ENCODE measurements at places on chromosomes 16 and 17.
A peak's percentile ranks its signal among the peaks of the same experiment; 100 is the strongest.

GRCh38 chr16:52389045-52389444, 157.9 kb downstream of the TOX3 start:
- DNase-seq, result no peak

DNA sequence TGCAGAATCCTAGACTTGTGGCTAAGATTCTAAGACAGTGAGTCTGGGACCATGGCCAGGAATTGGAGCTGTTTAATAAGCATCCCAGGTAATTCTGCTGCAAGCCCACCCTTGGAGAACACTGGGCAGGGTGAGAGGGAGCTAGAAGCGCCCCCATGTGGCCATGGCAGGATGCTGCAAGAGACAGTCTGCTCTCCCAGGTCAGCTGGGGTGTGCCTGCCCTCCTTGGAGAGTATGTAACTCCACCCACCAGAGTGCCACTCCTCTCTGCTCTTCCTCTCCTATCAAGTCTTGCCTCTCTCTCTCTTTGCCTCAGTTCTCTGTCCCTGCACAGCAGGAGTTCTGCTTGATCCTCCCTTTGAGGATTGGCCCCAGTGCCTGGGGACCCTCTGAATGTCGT, 14.9 kb downstream of the RCVRN start:
- peak; percentile 60 for DNase-seq

DNA sequence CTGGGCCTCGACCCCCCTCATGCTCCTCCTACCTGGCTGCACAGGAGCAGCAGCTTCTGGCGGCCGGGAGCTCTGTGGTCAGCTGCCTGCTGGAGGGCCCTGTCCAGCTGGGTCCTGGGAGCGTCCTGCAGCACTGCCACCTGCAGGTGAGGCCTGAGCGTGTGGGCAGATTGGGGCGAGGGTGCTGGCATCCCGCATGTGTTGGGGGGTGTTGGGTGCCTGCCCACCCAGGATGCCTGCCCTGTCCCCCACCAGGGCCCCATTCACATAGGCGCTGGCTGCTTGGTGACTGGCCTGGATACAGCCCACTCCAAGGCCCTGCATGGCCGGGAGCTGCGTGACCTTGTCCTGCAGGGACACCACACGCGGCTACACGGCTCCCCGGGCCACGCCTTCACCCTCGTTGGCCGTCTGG, 16.5 kb downstream of the FCSK start:
- no peak for DNase-seq

DNA sequence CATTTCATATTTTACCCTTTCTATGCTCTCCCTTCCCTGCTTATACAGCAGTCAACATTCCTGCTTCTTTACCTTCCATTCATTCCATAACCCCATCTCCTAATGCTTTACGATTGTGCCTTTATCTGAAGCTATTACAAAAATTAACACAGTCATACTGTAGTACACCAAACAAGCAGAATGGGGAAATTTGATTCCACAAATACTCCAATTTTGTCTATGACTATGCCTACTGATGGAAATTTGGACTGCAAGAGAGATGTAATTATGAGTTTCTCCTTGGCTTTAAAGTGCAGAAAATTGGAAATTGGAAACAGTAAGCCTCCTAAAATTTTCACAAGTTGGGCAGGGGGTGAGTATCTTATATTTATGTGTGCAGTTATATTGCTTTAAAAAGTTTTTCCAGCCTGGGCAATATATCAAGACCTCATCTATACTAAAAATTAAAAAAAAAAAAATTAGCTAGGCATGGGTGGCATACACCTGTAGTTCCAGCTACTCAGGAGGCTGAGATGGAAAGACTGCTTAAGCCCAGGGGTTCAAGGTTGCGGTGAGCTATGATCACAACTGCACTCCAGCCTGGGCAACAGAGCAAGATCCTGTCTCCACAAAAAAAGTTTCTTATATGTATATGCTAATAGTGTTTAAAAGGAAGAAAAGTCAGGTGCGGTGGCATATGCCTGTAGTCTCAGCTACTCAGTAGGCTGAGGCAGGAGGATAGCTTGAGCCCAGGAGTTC, 3.0 kb downstream of the APPBP2 start:
- no peak for DNase-seq

GRCh38 chr17:45171338-45172231, 9.9 kb downstream of the HEXIM2 start:
- peak; percentile 62 for DNase-seq

DNA sequence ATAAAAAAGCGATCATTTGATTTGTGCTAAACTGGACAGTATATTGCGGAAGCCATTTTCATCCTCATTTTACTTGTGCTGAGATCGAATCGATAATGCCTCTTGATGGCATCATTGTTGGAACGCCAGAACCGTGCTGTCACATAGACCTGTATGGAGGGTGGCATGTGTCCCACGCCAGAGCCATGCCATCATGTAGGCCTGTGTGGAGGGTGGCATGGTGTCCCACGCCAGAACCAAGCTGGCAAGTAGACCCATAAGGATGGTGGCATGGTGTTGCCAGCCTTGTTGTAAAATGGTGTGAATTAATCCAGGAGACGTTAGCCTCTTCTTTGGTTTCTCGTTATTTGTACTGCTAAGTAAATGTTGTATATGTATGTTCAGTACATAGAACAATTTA, 222.7 kb upstream of the CHMP6 start:
- DNase-seq, result no peak

- no peak for DNase-seq
Measured at GRCh38 chr16:3030222-3031212, 6.2 kb downstream of the BICDL2 start.

DNA sequence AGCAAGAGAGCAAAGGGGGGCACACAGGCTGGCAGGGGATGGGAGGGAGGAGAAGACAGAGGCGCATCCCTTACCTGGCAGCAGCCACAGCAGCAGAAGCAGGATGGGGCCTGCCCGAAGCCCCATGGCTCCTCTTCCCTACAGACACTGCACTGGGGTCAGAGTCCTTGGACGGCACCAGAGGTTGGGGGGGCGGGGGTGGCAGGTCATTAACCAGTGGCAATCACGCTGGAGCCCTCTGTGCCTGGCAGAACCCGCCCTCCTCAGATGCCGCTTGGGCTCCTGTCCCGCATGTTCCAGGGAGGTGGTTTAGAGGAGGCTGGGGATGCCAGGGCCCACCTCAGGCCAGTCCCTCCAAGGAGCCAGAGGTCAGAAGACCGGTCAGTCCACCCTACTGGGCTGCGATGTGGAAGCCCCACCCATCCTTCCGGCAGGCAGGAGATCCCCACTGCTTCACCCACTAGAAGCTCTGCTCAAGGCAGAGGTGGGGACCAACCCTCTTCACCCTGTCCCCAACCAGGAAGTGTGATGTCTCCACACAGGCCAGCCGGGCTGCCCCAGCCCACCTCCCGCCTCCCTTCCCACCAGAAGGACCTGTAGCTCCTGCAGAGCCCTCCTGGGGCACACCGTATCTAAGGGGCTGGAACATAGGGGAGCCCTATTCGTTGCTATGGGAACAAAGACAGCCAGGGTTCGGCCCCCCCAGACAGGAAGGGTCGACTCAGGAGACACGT, 11.7 kb downstream of the ZG16B start:
- DNase-seq, result no peak

- peak; percentile 73 for DNase-seq
Measured at GRCh38 chr16:2223942-2224486, 623 bp downstream of the E4F1 start.

GRCh38 chr17:8994319-8994718, 27.0 kb upstream of the NTN1 start:
- DNase-seq, result peak; percentile 66

DNA sequence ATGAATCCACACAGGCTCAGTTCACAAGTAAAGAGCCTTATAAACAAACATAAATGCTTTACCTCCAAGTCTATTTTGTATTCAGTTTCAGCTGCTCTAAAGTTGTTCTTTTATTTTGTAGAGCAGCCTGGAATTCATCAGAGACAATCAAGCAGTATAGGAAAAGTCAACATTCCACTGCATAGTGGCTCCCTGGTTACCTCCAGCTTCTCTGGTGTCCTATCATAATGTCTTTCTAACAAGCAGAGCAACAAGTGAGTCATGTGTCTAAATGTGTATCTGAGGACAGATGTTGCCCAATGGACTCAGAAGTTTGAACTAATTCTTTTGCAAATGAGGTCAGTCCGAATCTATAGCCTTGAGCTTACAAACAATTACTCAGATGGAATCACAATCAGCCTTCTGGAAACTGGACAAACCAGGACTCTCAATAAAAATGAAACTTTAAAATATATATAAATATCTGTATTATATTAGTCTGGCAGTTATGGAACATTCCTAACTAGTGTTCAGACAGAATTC, 292.0 kb upstream of the TOM1L1 start:
- no peak for DNase-seq

DNA sequence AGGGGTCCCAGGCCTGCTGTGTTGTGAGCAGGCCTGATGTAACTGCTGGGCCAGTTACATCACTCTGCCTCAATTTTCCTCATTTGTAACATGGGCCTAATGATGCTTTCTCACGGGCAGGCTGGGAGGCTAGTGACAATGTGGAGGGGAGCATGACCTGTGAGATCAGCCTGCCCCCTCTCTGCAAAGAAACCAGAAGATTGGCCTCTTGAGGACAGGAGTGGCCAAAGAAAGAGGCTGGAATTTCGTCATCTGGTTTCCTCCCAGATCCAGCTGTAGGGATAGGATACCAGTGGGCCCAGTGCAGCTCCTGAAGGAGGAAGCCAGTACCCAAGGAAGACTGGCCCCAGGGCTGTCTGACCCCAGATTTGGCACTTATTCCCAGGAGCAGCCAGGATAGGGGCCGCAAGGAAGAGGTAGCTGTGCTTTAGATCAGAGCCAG, 615 bp upstream of the SREBF1 start:
- DNase-seq, result peak; percentile 84

DNA sequence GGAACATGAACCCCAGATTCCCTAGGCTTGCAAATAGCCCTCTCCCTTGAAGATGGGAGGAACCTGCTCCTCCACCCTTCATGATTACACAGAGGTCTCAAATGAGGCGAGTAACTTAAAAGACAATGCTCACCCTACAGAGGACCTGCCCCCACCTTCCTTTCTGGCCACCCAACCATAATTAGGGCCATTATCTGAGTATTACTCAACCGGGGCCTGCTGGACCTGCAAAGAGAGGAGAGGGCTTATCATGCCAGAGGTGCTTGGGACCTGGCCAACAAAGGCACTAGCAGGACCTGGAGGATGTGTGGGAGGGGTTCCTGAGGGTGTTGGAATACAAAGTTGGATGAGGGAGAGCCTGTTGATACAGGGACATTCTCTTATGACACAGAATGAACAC, 42.4 kb downstream of the RNF157 start:
- DNase-seq, result no peak

- DNase-seq, result no peak
Measured at GRCh38 chr16:87891764-87892163, 22.5 kb upstream of the SLC7A5 start.

GRCh38 chr16:84832488-84833143, 12.8 kb downstream of the CRISPLD2 start:
- peak; percentile 90 for DNase-seq

DNA sequence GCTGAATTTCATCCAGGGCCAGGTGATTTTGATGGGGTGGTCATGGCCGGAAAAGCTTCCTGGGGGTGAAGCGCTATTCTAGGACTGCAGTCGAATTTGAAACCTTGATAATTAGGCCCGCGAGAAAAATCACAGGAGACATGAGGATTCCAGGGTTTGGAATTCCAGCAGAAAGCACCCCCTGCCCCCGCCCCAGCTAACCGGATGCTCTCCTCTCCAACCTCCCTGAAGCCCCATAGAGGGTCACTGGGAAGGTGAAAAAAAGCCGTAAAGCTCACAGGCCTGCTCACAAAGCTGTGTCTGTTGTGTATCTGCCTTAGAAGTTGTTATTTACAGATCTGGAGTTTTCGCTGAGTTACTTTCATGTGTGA, 1.2 kb upstream of the GINS2 start:
- DNase-seq, result no peak

DNA sequence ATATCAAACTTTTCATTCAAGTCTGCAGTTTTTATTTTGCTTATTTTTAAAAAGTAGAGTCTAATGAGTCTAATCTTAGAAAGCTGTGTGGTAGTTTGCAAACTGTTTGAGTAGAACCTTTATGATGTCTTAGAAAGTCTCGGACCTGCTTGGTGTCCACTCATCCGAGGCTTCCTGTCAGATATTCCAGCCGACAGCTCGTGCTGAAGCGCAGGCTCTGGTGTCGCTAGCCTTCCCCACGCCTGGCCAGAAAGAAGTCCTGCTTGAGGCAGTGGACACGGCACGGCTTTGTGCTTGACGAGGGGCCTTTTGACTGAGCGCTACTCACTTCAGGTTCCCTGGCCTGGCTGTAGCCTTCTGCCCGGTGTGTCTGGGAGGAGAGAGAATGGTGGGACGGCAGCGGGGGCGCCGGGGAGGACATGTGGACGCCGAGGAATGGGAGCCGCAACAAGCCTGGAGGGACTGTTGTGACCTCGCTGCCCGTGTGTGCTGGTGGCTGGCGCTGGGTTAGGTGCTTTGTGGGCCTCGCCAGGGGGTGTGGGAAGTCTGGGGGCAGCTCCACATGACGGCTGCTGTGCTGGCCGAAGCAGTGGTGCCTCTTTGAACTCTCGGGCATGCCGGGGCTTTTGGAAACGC, 33.5 kb downstream of the BANP start:
- DNase-seq, result no peak

GRCh38 chr17:29212681-29213121, 32.5 kb upstream of the MYO18A start:
- DNase-seq, result peak; percentile 53

DNA sequence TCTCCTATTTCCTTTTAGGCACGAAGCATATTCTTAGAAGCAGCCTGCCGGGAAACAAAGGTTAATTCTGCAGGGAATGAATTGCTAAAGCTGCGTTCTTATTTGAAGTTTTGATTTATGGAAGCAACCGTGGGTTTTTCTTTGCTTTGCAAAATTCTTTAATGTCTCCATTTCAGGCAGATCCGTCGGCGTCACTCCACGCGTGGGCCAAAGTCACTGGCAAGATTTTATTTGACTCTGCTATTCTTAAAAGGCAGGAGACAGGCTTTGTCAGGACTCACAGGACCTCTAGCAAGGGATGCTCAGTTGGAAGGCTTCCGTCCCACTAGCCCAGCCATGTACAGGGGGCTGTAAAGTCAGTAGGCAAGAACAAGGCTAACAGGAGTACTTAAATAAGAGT, 387.3 kb upstream of the XYLT1 start:
- no peak for DNase-seq

GRCh38 chr16:59733321-59733720, 999.2 kb upstream of the GOT2 start:
- no peak for DNase-seq
